ENCODE measurements at places on chromosomes 1 and 21.

DNA sequence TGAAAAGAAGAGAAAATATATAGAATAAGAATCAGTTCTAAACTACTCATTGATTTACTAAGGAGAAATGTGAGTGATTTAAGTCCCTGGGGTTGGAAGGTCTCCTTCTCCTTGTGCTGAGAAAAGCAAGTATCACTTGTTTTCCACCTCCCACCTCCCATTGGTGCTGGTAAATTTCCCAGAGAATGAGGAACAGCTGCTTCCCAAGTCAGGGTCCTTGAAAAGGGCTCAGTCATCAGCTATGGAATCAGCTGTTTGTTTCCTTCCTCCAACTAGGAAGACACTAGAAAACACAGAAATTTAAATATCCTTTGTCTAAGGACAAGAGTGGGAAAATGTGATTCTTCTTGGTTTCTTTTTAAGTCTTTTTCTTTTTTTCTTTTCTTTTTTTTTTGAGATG lies 131.3 kb upstream of the C1orf21 start:
- DNase-seq, result no peak

GRCh38 chr1:235018161-235018560 lies 110.5 kb downstream of the TOMM20 start:
- DNase-seq, result no peak

DNA sequence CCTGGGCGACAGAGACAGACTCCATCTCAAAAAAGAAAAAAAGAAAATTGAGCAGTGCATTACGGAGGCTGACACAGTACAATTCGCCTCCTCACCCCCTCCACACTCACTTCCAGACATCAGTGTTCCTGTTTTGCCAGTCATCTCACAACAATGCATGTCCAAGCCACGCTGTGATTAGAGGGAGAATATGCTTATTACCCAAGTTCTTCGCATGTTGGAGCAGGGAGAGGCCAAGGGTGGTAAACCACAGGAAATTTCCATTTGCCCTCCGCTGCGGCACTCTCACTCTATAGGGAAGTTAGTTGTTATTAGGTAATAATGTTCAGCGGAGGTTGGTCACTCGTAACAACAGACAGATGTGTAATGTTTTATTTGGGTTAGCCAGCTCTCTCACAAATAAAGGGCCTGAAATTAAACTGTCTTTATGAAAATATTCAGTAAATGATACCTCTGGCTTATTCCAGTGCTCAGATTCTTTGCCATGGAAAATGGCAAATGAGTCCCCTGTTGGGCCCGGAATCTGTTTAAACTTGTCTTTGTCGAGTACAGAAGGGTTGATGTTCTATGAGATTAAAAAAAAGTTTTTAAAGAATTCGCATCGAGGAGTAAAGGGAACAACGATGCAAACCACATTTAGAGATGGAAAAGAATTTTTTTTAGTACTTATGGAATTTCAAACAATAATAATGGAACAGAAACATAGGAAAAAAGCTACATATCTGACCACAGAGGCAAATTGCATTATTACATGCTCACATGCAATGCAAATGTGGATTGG lies 33.1 kb downstream of the KCNJ15 start:
- DNase-seq, result peak; percentile 93

- no peak for DNase-seq
Observed at GRCh38 chr1:36148821-36149236, 457 bp downstream of the TRAPPC3 start.

DNA sequence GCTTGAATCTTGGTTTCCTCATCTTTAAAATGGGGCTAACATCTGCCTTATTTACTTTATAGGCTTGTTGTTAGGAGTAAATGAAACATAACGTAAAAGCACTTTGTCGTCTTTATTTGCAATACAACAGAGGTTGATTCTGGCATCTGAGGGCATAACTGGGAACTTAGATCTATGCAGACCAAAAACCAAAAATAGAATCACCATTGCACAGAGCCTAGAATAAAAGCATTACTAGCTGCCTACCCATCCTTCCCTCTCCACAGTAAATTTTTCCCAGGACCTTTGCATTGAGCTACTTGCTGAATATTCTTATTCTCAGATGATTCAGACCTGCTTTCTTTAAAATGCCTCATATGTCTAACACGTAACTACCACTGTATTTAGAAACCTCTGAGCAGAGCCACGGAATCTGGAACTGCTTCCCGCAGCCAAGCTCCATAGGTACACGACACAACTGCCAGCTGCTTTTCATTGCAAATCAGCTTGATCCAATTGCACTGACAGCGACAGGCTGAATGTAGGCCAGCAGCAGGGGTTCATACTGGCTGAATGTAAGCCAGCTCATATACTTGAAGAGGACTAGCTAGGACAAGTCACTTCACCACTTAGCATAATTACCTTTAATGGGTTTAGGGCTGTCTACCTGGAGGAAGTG lies 33.2 kb upstream of the SERBP1 start:
- DNase-seq, result no peak

DNA sequence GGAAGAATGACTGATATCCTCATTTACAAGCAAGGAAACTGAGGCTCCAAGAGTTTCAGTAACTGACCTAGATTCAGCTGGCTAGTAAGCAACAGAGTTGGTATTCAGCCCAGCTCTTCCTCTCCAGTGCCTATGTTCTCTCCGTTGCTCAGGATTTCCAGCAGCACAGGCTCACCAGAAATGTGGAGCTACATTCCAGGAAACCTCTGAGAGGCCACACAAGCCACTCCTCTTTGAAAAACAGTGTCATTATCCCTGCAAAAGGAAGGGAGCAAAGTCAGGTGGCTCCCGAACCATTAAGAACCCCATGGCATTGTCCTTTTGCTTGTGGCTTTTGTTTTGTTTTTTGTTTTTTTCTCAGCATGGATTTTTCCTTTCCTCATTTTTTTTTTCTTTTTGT lies 40.6 kb upstream of the DUSP10 start:
- DNase-seq, result peak; percentile 53

- peak; percentile 28 for DNase-seq
Observed at GRCh38 chr1:58929671-58930325, 146.0 kb upstream of the JUN start.

DNA sequence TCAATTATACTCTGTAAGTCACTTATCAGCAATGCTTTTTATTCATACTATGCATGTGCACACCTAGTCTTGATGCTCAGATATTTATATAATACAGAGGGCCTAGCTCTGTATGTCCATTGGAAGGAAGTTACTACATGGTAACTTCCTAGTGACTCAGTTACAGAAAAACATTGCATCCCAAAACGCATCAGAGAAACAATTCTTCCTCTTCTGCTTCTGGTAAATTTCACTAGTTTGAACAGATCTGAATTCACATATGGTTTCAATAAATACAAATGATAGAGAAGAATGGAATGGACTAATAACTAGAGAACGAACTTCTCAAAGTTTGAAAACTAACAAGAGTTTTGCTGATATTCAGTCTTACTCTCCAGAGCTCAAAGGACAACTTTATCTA lies 811.3 kb upstream of the ADGRL2 start:
- no peak for DNase-seq

DNA sequence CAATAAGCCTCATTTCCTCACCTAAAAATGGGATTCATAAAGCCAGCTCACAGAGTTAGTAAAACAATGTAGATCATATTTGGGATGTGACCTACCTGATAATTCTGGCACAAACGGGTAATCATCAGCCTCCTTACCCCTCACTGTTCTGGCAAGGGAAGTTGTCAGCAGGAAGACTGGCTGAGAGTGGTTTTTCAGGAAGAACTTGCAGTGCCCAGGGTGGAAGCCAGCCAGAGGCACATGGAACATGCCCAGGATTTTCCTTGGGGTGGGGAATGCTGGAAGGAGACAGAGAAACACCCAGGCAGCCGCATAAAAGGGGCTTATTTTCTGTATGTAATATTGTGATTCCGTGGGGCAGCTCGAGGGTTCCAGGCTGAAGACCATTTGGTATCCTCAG lies 7.7 kb upstream of the SLC5A9 start:
- no peak for DNase-seq

DNA sequence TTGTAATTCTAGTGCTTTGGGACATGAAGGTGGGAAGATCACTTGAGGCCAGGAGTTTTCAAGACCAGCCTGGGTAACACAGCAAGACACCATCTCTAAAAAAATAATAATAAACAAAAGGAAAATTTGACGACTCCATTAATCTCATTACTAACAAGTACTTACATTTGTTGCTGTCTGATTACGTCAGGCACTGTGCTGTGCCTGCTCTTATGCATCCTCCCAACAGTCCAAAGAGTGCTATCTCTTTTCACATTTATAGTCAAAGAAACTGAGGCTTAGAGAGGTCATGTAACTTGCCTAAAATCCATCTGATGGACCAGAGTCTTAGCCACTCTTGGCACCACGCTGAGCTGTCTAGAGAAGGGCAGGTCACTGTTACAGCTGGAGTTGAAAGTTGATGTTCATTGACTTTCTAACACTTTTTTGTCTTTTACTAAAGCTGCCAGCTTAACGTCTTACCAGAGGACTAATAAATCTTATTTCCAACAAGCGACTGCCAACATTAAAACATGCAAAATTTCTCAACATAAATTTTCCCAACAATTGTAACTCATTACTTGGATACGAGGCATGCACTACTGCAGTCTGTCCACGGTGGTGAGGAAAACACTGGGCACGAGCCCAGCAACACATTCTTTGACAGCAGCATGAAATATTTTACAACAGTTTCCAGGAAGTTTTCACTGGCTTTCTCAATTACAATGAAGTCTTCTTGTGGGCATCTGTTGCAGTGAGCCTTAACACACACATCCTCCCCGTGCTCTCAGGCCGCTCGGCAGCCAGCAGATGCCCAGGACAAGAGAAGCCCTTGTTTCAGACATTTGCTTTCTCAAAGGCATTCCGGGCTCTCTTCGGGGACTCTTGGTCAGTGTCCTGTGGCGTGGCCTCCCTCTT lies 262.9 kb upstream of the PROX1 start:
- DNase-seq, result peak; percentile 19

DNA sequence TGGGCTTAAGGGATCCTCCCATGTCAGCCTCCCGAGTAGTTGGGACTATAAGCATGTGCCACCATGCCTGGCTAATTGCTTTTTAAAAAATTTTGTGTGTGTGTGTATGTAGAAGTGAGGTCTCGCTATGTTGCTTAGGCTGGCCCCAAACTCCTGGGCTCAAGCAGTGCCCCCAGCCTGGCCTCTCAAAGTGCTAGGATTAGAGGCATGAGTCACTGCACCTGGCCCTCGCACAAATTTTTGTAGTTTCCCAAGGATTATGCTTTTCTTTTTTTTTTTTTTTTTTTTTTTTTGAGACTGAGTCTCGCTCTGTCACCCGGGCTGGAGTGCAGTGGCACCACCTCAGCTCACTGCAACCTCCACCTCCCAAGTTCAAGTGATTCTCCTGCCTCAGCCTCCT lies 144.4 kb upstream of the HNRNPU start:
- DNase-seq, result no peak

- no peak for DNase-seq
Observed at GRCh38 chr1:53616927-53617326, 122.0 kb downstream of the GLIS1 start.

GRCh38 chr1:184910691-184911091 lies 63.6 kb downstream of the NIBAN1 start:
- no peak for DNase-seq

- DNase-seq, result peak; percentile 39
Observed at GRCh38 chr1:25037174-25038074, 107.3 kb upstream of the RUNX3 start.

- DNase-seq, result no peak
Observed at GRCh38 chr21:31420988-31421387, 76.9 kb upstream of the TIAM1 start.

- DNase-seq, result peak; percentile 91
Observed at GRCh38 chr1:9010781-9011323, 15.4 kb downstream of the SLC2A7 start.

DNA sequence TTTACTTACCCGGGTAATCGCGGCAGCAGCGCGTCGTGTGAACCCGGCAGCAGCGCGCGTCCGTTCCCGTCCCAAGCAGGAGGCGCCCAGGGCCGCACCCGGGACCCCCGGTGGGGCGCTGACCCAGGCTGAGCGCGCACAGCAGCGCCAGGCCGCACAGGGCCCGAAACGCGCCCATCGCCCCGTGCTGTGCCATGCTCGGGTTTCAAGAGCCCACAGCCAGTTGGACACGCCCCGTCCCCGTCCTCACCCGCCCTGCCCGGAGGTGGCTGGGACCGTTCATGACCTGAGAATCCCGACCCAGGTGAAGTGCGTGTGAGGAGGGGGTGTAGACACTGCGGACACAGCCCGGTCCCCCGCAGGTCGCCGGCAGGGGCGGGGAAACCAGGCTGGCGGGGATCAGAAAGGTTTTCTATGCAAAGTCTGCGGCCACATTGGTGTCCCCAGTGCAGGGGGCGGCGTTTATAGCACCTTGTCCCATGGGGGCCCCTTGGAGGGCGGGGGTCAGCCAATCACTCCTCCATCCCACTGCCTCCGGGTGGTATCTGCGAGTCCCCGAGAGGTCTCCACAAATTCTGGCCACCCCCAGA lies at the start of gene TNFRSF18:
Gene TNFRSF18 (minus strand): TSS at position 217 of the 590 bp plus-strand sequence. CDS start 21 bp downstream, at position 196.
- DNase-seq, result peak; percentile 62

DNA sequence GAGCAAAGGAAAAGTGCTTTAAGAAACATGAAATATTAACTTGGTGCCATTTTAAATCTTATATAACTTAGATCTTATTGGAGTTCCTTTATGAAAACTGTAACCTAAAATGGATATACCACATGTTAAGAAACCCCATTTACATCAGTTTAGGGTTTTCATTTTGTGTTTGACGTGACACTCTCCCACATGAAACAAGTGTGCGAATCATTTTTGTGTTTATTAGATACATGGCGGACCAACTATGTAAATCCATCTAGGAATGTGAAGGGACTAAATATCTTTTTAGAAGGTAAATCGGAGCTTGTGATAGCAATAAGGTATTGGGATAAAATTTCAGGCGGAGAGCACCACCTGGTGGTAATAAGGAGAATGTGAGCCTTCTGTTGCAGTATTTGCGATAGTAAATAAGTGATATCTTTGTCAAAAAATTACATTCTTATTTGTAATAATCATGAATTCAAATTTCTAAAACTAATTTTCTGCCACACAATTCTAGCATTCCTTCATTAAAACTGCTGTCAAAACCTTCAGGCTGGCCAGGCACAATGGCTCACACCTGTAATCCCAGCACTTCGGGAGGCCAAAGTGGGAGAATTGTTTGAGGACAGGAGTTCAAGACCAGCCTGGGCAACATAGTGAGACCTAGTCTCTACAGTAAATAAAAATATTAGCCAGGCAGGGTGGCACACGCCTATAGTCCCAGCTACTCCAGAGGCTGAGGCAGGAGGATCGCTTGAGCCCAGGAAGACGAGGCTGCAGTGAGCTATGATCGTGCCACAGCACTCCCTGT lies 31.3 kb downstream of the SMAP2 start:
- DNase-seq, result peak; percentile 65

Data from SW480 (cell line).